ENCODE measurements at places on chromosomes 11 and 22. TPM values are rescaled to one million over a fixed set of nuclear protein-coding genes. Genes with fewer than 3 reads are reported as not detected.

LRFN4 gene
- total RNA-seq: 17.5 TPM

ELMOD1 gene
- total RNA-seq: not detected

NAALAD2 gene
- 0.66 TPM for total RNA-seq

CD3D gene
- 1.8 TPM for total RNA-seq

SLC22A6 gene
- total RNA-seq: not detected

USP2 gene
- total RNA-seq: 10.0 TPM

- no peak for ATAC-seq
Measured at GRCh38 chr11:83317757-83318690, 31.9 kb upstream of the CCDC90B start.

DNA sequence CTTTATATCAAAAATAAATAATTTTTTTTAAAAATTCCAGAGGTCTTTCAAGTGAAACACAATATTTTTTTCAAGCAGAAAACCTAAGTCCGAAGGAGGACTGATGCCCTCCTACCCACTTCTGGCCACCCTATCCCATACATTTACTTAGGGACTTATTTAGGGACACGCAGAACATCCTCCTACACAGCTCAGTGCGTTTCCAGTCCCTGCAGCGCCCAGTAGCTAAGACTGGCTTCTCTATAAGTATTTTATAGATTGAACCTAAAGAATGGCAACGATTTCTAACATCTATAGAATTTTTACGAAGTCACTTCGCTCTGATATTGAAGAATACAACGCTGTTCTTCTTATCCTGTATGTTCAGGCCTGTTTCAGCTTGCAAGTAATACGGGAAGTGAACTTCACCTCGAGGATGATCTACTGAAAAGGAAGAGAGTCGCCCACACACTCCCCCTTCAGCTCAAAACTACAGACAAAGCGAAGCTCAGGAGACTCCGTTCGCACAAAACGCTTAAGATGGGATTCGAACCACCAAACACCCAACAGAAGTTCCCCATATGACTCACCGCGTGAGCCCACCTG, 328 bp downstream of the CHEK2 start:
- ATAC-seq: no peak

GRCh38 chr22:32987081-32987631, 71.0 kb downstream of the SYN3 start:
- no peak for ATAC-seq

DNA sequence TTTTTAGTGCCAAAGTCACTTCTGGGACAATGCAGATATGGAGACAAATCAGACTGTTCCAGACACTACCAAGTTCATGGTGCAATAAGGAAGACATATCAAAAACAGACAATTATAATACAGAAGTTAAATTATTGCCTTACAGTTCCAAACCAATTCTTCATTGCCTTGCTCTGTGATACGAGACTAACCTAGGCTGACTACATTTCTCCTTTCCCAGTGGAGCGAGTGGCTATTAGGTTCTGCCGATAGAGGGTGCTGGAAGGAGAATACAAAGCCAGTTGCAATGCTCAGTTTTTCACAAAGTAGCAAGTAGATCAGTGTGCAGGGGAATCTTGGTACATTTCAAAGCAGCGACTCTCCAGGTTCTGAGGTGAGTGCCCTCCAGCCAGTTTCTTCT, 67.8 kb downstream of the FAM168A start:
- no peak for ATAC-seq

DNA sequence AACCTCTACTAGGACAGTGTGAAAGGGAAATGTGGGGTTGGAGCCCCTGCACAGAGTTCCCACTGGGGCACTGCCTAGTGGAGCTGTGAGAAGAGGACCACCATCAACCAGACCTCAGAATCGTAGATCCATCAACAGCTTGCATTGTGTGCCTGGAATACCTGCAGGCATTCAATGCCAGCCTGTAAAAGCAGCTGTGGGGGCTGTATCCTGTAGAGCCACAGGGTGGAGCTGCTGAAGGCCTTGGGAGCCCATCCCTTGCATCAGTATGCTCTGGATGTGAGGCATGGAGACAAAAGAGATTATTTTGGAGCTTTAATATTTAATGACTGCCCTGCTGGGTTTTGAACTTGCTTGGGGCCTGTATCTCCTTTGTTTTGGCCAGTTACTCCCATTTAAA, 46.3 kb downstream of the PGR start:
- no peak for ATAC-seq

DNA sequence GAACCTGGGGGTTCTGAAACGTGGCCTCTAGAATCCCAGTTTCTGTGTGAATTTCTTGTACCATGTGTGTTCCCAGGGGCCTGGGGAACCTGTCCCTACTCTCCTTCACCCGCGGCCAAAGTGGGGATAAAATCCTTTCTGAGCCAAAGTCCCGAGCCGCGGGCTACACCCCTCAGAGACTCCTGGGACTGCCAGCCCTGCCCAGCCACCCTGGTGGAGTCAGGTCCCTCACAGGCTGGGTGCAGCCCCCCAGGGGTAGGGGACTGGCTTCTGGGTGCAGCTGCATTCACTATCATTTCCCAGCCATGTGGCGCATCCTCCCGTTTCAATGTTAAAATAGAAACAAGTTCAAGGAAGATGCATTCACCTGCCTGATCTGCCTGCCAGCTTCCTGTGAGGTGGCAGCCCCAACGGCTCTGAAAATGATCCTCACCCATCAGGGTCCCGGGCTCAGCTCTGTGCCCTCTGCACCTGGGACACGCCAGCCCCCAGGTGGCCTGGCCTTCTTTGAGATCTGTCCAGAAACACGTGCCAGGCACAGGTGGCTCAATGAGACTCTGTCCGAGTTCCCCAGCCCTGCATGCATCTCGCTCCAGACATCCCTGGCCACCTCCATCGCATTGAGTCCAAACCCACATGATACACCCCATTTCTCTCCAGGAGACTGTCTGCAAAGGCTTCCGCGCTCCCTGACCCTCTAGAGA, 338.8 kb downstream of the CTTN start:
- no peak for ATAC-seq
